HFFc6 (cell line): ENCODE measurements at places on chromosomes 7 and 10. TPM values are rescaled to one million over a fixed set of nuclear protein-coding genes. Genes with fewer than 3 reads are reported as not detected.

- no peak for DNase-seq
These were observed 64.3 kb downstream of the MGMT start for GRCh38 chr10:129531195-129531968.

SORCS1 gene
- total RNA-seq: 0.13 TPM in 1 of 3 replicates, not detected in the others

DNA sequence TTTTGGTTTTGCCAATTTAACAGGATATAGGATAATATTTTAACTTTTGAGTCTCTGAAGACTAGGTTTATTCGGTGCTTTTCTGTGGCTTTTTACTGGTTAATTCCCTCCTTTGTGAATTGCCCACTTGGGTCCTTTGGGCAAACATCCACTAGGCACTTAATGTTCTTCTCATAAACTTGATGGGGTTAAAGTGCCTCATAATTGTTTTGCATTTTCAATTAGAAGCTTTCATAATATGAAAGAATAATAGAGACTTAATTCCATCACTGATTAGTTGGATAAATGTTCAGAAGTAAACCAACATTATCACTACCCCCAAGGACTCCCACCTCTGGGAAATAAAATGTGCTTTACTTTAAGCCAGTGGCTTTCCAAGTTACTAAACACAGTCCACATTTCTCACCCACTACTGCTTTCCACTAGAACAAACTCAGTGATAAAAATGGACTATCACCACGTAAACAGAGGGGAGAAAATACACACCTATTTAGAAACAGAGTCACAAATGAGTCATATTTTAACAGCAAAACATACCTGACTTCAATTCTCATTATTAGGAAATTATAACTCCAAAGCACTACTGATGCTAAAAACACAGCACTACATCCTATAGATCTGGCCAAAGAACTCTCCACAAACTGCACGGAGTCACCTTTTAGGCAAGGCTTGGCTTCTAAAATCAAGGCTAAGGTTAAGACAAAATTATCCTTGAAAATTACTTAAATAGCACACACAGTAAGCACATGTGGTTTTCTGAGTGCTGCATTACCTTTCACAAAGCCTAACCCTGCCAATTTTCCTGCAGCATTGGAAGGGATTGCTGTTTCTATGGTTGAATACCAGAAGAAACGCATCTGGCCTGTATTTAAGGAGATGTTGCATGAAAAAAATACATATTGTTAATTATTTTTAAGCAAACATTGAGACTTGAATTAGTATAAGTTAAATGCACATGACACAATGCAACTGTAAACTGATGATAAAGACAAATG is 41.2 kb downstream of the PARD3 start:
- no peak for DNase-seq

IFIT1 gene
- 37.1 to 50.6 TPM (median 50.0 TPM) in 3 replicates for total RNA-seq

OR2A7 gene
- not detected in 3 replicates for total RNA-seq

LIMK1 gene
- total RNA-seq: 62.7 to 73.4 TPM (median 62.9 TPM) in 3 replicates
